Ovary (tissue), 10 donors: ENCODE measurements at places on chromosomes 2 and 18. TPM values are rescaled to one million over a fixed set of nuclear protein-coding genes. Genes with fewer than 3 reads are reported as not detected.
A peak's percentile ranks its signal among the peaks of the same experiment; 100 is the strongest.

Gene RUFY4
- 0.11 TPM for total RNA-seq

Gene SLC5A7
- 0.54 TPM for total RNA-seq

Gene SPATA3
- total RNA-seq, result not detected

Gene FIGN
- total RNA-seq, result 4.5 TPM

Gene DAPL1
- 64.2 TPM for total RNA-seq

Gene IL36B
- not detected for total RNA-seq

- H3K4me1 ChIP-seq, result peaks cover 4% of the 10 kb centered on the region
- peak overlapping the region; percentile 86 for H3K27ac ChIP-seq
- H3K27me3 ChIP-seq, result no peaks in the 10 kb centered on the region
- peak overlapping the region; percentile 44 for H3K4me3 ChIP-seq
Observed at GRCh38 chr2:42101206-42102023, 53.6 kb downstream of the PKDCC start.

DNA sequence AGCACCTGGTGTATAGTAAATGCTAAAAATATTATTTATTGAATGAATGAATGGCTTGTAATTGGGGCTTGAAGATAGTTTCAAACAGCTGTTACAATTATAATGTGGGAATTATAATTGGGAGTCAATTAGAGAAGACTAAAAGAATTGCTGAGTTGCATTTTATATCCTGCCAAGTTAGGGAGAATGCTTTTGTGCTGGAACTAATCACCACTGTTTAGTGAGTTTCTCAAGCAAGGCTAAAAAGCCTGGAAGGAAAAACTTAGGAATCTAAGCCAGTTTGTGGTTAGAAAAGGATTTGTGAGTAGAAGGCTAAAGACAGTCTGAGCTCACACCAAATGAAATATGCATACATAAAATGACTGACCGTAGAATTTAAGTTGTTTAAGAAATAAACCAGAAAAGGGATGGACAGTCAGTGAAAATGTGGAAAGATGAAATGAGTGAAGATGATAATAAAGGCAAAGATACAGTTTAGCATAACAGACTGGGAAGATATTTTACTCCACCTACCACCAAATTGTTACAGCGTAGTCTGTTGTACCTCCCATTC lies 647.7 kb upstream of the FSHR start:
- no peak for DNase-seq
- no peak overlapping the region for H3K4me3 ChIP-seq
- no peaks in the 10 kb centered on the region for H3K36me3 ChIP-seq
- no peak overlapping the region for H3K27ac ChIP-seq

GRCh38 chr2:203261326-203262159 lies 22.7 kb downstream of the CYP20A1 start:
- no peak for DNase-seq
- H3K4me3 ChIP-seq, result no peak overlapping the region
- no peaks in the 10 kb centered on the region for H3K36me3 ChIP-seq
- H3K27ac ChIP-seq, result no peak overlapping the region

- H3K27me3 ChIP-seq, result no peaks in the 10 kb centered on the region
- no peak overlapping the region for H3K27ac ChIP-seq
- no peaks in the 10 kb centered on the region for H3K4me1 ChIP-seq
Observed at GRCh38 chr2:236827997-236828396, 257.7 kb upstream of the COPS8 start.

DNA sequence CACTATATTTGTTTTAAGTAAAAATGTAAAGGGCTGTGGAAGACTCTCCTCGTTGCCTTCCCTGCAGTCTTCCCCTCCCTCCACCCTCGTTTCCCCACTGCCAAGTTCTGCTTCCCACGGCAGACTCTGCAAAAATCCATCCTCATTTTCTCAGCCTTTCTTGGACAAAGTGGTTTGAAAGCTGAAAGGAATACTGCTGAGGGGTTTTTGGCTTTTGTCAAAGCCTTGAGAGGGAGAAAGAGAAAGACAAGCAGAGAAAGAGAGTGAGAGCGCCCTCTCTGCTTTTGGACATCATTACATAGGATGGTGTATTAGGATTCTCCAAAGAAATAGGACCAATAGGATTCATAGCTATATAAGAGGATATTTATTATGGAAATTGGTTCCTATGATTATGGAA lies 455.9 kb upstream of the SOX11 start:
- no peaks in the 10 kb centered on the region for H3K4me1 ChIP-seq
- H3K4me3 ChIP-seq, result no peak overlapping the region
- no peak for DNase-seq
- no peaks in the 10 kb centered on the region for H3K36me3 ChIP-seq
- no peaks in the 10 kb centered on the region for H3K27me3 ChIP-seq

DNA sequence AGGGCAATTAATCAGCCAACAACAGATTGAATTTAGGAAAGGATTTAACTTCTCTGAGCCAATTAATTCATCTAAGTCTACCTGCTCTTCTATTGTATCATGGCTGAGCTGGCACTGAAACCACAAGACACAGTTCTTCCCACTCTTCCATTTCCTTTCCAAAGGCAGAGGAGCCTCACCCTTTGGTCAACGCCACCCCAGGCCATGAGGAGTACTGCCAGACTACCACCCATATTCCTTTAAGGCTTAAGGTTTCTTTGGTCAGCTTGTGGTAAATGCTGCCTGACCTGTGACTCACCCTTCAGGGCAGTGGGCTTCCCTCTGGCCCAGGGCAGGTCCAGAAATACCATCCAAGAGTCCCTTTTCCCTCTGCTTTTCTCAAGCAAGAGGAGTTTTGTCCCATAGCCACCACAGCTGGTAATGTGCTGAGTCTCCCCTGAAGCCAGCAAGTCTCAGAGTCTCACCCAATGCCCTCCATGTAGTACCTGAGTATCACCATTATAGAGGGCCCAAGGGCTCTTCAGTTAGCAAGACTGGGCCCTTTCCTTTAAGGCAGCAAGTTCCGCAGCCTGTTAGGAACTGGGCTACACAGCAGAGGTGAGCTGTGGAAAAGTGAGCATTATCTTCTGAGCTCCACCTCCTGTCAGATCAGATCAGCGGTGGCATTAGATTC lies 900.5 kb upstream of the CRIM1 start:
- no peaks in the 10 kb centered on the region for H3K36me3 ChIP-seq
- H3K27me3 ChIP-seq, result no peaks in the 10 kb centered on the region
- no peak for DNase-seq

GRCh38 chr18:40849886-40850285 lies 1105.1 kb upstream of the PIK3C3 start:
- H3K4me1 ChIP-seq, result no peaks in the 10 kb centered on the region
- H3K27me3 ChIP-seq, result no peaks in the 10 kb centered on the region
- no peaks in the 10 kb centered on the region for H3K36me3 ChIP-seq
- DNase-seq, result no peak
- H3K27ac ChIP-seq, result no peak overlapping the region
- no peak overlapping the region for H3K4me3 ChIP-seq

- no peak overlapping the region for H3K4me3 ChIP-seq
- H3K27ac ChIP-seq, result no peak overlapping the region
- H3K4me1 ChIP-seq, result peaks cover 17% of the 10 kb centered on the region
- no peaks in the 10 kb centered on the region for H3K27me3 ChIP-seq
Observed at GRCh38 chr2:7016601-7017211, 99.5 kb downstream of the RNF144A start.

- DNase-seq, result peak; percentile 58
- no peaks in the 10 kb centered on the region for H3K27me3 ChIP-seq
- H3K27ac ChIP-seq, result no peak overlapping the region
Observed at GRCh38 chr2:145157741-145158591, 638.0 kb upstream of the ZEB2 start.

DNA sequence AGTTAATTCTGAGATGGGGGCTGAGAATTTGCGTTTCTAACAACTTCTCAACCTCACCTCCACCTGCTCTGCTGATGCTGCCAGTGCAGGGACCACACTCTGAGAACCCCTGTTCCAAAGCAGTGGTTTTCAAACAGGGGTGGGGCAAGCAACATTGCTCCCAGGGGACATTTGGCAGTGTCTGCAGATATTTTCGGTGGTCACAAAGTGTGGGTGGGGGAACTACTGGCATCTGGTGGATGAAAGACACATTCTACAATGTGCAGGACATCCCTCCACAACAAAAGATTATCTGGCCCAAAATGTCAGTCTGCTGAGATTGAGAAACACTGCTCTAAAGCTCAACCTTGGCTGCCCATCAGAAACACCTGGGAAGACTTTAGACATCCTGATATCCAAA lies 188.7 kb upstream of the SATB2 start:
- H3K4me1 ChIP-seq, result no peaks in the 10 kb centered on the region
- H3K27me3 ChIP-seq, result no peaks in the 10 kb centered on the region
- DNase-seq, result no peak
- no peaks in the 10 kb centered on the region for H3K36me3 ChIP-seq

GRCh38 chr2:40202798-40203400 lies 249.0 kb downstream of the SLC8A1 start:
- peaks cover 4% of the 10 kb centered on the region for H3K4me1 ChIP-seq
- H3K27me3 ChIP-seq, result no peaks in the 10 kb centered on the region
- no peaks in the 10 kb centered on the region for H3K36me3 ChIP-seq

DNA sequence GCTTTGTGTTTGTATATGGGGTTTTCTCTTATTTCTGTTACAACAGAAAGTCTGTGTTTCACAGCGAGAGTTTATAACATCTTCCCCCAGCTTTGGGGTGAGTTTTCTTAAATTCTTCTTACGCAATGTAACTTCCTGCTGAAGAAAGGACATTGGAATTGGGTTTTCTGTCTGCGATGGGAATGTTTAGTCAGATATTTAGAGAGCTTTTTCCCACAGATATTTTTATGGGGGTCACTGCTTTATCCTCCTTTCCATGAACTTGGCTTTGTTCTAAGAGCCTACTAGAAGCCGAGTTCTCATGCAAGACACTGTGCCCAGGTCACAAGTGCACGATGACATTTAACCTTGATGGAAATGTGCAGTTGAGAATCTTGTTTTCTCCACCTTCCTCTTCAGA lies 22.1 kb downstream of the B3GNT2 start:
- H3K4me1 ChIP-seq, result peaks cover 11% of the 10 kb centered on the region
- H3K27me3 ChIP-seq, result no peaks in the 10 kb centered on the region
- H3K4me3 ChIP-seq, result no peak overlapping the region
- H3K27ac ChIP-seq, result peak overlapping the region; percentile 44
- no peaks in the 10 kb centered on the region for H3K36me3 ChIP-seq
- DNase-seq, result no peak

DNA sequence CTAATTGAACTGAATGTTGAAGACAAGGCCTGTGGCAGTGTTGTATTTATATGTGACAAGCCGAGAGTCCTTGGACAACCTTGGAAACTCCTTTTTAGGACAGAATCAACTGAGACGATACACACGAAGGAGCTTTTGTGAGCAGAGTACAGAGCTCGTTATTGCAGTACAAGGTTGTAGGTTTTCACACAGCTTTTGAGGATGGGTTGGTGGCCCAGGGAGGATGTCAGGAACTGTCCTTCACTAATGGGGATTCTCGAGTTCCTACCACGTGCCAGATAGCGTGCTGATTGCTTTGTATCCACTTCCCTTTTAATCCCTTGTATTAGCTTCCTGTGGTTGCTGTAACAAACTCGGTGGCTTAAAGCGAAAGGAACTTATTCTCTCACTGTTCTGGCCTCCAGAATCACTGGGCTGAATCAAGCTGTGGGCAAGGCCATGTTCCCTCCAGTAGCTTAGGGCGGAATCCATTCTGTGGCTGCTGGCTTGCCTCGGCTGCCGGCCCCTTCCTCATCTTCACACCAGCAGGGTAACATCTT lies 20.2 kb downstream of the INPP4A start:
- no peak overlapping the region for H3K4me3 ChIP-seq
- H3K27me3 ChIP-seq, result no peaks in the 10 kb centered on the region
- H3K27ac ChIP-seq, result no peak overlapping the region
- DNase-seq, result no peak
- H3K4me1 ChIP-seq, result peaks cover 3% of the 10 kb centered on the region

- H3K4me1 ChIP-seq, result peaks cover 1% of the 10 kb centered on the region
- H3K4me3 ChIP-seq, result no peak overlapping the region
- no peak overlapping the region for H3K27ac ChIP-seq
- H3K27me3 ChIP-seq, result no peaks in the 10 kb centered on the region
- H3K36me3 ChIP-seq, result no peaks in the 10 kb centered on the region
Observed at GRCh38 chr2:33304032-33304864, 172.2 kb upstream of the RASGRP3 start.

DNA sequence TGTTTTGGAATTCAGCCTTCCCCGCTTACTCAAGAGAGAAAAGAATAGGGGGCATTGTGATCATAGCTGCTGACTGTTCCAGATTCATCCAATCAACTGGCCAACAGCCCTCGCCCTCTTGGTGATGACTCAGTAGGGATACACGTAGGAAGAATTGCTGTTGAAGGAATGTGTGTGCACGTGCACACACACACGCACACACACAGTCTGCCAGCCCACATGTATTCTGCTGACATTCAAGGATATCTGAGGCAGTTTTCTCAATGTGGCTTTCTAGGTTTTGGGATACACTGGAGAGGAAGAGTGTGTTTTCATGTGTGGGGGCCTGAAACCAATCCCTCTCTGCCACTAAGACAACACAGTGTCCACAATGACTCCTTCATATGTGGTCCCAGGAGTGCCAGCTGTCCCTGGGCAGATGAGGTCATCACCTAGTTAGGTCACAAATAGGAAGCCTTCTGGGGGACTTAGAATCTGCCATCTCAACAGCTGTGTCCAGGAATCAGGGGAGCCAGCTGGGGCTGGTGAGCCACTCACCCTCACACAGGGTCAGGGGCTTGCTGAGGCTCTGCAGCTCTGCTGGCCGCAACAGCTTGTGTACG lies 352.6 kb downstream of the SS18 start:
- H3K36me3 ChIP-seq, result no peaks in the 10 kb centered on the region
- no peak for DNase-seq
- no peaks in the 10 kb centered on the region for H3K27me3 ChIP-seq
- no peak overlapping the region for H3K4me3 ChIP-seq
- H3K4me1 ChIP-seq, result no peaks in the 10 kb centered on the region

DNA sequence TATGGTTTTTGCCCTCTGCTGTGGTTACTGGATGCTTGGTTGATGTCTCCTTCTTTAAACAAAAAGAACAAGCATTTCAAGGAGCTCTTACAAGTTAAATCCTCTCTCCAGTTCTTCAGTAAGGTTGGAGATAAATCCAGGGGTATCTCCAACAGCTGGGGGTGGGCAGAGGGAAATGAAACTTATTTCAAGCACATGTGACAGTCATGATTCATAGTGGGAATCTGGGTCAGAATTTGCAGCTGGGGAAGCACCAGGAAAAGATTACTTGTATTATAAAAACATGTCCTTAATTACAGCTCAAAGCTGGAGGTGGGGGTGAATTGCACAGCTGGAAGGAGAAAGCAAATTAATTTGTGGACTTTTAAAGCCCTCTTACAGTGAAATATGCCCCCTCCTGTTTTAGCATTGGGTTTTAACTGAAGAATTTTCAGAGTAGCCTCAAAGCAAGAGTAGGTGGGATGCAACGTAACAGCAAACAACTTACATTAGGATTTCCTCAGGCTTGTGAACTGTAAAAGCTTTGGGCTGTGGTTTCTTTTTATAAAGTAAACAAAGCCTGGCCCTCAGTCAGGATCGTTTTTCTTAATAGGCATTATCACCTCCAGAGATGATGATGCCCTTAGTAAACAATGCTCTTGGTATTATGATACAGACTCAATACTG lies 596.4 kb downstream of the NYAP2 start:
- no peak overlapping the region for H3K4me3 ChIP-seq
- DNase-seq, result no peak
- no peak overlapping the region for H3K27ac ChIP-seq

GRCh38 chr2:43569921-43570320 lies 25.9 kb downstream of the THADA start:
- no peaks in the 10 kb centered on the region for H3K4me1 ChIP-seq
- H3K27me3 ChIP-seq, result no peaks in the 10 kb centered on the region
- no peak for DNase-seq
- no peak overlapping the region for H3K4me3 ChIP-seq
- no peak overlapping the region for H3K27ac ChIP-seq
